A549 treated with dexamethasone at 1 μM for 4 hours (cell line): ENCODE measurements at places on chromosomes 12 and 14. TPM values are rescaled to one million over a fixed set of nuclear protein-coding genes. Genes with fewer than 3 reads are reported as not detected.

Gene DNAJC22
- 18.9 to 22.9 TPM (median 22.1 TPM) in 5 replicates for total RNA-seq

Gene TAS2R7
- not detected in 5 replicates for total RNA-seq

Gene HCAR2
- 0.04 to 0.08 TPM (median 0.07 TPM) in 3 of 5 replicates, not detected in the others for total RNA-seq

Gene KLRC2
- total RNA-seq, result 1.5 to 2.1 TPM (median 1.7 TPM) in 5 replicates

Gene WNT5B
- total RNA-seq, result 2.0 to 3.6 TPM (median 2.8 TPM) in 5 replicates

Gene PTHLH
- 11.9 to 14.2 TPM (median 12.3 TPM) in 5 replicates for total RNA-seq

Gene PEX5
- 23.8 to 29.3 TPM (median 28.5 TPM) in 5 replicates for total RNA-seq

Gene DPF3
- total RNA-seq, result 0.09 to 0.19 TPM (median 0.16 TPM) in 4 of 5 replicates, not detected in the other

Gene WSCD2
- total RNA-seq, result 0.02 TPM in 1 of 5 replicates, not detected in the others

Gene FGD6
- total RNA-seq, result 8.8 to 17.6 TPM (median 14.3 TPM) in 5 replicates

Gene CRACR2A
- total RNA-seq, result 1.1 to 1.7 TPM (median 1.3 TPM) in 5 replicates

Gene TPPP2
- total RNA-seq, result not detected in 5 replicates

Gene KRT75
- total RNA-seq, result 0.08 to 0.20 TPM (median 0.14 TPM) in 5 replicates

Gene KRT79
- total RNA-seq, result 0.06 to 0.17 TPM (median 0.06 TPM) in 3 of 5 replicates, not detected in the others

Gene TAC3
- 0.11 to 0.15 TPM in 2 of 5 replicates, not detected in the others for total RNA-seq

Gene TBX5
- not detected in 5 replicates for total RNA-seq

Gene IGFBP6
- 171 to 218 TPM (median 205 TPM) in 5 replicates for total RNA-seq
